NAMALWA (cell line): ENCODE measurements at places on chromosomes 6 and 20.

DNA sequence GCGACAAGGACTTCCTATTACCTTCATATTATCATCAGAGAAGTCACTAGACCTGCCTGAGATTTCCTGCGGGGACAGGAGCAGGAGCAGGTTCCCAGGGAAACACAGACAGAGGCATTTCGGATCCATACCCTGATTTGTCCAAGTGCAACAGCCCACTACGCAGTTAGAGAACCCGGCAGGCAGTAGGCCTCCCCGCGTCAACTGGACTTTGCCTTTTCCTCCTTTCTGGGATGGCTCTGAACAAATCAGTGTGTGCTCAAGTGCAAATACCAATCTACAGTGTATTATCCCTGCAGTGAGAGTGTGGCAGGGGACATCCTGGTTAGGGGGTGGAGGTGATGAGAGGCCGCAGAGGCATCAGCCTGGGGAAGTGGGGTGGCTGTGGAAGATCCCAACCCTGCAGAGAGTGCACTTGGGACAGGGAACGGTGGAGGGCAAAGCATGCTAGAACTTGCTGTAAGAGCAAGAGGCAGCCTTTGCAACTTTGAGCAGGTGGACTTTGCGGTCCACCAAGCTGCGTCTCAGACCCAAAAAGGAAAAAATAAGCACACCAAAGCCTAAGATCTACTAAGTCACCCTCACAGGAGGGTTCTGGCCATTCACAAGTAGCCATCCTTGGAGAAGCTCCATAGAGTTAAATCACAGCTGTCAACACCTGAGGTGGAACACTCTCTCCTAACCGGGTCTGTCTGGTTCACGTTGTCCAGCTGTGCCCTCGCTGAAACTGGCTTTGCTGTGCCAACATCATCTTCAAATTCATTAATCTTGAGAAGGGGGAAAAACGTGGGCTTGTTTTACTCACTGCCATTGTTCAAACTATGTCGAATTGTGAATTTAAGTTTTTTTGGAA is 159.1 kb downstream of the ZDHHC14 start:
- DNase-seq = no peak

- no peak for DNase-seq
These were observed 228.2 kb upstream of the SUPT3H start for GRCh38 chr6:45605971-45606370.

- DNase-seq = no peak
These were observed 166.0 kb upstream of the SCGN start for GRCh38 chr6:25485821-25486534.

DNA sequence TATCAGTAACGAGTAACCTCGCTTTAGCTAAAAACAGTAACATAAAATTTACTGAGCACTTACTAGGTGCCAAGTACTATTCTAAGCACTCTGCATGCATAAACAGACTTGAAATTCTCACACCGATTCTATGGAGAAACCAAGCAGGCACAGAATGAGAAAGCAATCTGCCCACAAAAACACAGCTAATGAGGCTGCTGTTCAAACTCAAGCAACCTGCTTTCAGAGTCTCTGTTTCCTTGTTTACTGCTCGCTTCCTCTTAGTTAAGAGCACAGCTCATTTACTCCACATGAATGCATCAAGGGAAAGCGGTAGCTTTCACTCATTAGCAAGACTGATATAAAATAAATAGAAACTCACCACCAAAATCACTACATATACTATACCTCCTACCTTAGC is 37.4 kb downstream of the PRKN start:
- DNase-seq = no peak

- no peak for DNase-seq
These were observed 276.2 kb downstream of the PHACTR1 start for GRCh38 chr6:12992770-12993169.

DNA sequence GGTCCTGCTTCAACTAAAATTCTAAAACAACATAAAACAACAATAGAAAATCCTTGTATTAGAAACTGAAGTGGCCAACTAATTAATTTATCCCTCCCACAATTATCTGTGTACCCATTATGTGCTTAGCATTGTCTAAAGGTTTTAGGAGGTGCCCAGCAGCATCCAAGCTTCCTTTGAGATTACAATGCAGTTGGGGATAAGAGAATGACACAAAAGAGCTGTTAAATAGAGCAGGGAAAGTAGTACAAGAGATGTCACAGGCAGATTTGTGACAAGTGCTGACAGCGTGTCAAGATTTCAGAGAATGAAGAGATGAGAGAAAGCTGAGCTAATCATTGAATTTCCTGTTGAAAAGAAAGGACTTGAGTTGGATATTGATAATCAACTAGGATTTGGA is 204.8 kb downstream of the OTOR start:
- DNase-seq = no peak

GRCh38 chr6:168641446-168641845 is 200.5 kb downstream of the SMOC2 start:
- no peak for DNase-seq

GRCh38 chr6:7763881-7764280 is 38.0 kb downstream of the BMP6 start:
- no peak for DNase-seq

DNA sequence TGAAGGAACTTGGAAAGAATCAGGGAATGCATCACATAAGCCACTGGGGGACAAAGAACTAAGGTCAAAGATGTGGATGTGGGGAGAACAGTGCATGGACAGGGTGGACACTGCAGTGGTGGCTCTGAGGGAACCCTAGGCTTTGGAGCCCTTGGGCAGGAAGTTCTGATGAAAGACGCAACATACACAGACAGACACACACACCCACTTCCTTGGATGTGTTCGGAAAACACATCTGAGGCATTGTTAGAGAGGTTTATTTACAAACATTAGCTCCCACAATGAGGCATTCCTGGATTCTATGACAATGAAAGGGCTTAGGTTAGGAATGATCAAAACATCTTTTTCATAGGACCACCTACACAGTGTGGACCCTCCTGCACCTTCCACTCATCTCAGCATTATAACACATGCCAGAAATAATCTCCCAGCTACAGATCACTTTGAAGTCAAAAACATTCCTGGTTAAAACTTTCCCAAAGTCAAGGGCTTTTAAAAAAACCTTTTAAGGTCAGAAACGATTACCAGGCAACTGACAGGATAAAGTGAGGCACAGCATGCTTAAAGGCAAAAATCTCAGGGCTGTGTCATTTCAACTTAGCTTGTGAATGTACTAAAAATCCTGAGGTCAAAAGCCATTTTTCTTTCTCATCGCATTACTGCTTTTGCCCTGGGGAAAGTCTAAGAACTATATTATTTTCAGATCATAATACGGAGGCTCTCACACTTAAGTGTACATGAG is 6.4 kb upstream of the METTL24 start:
- DNase-seq = no peak

DNA sequence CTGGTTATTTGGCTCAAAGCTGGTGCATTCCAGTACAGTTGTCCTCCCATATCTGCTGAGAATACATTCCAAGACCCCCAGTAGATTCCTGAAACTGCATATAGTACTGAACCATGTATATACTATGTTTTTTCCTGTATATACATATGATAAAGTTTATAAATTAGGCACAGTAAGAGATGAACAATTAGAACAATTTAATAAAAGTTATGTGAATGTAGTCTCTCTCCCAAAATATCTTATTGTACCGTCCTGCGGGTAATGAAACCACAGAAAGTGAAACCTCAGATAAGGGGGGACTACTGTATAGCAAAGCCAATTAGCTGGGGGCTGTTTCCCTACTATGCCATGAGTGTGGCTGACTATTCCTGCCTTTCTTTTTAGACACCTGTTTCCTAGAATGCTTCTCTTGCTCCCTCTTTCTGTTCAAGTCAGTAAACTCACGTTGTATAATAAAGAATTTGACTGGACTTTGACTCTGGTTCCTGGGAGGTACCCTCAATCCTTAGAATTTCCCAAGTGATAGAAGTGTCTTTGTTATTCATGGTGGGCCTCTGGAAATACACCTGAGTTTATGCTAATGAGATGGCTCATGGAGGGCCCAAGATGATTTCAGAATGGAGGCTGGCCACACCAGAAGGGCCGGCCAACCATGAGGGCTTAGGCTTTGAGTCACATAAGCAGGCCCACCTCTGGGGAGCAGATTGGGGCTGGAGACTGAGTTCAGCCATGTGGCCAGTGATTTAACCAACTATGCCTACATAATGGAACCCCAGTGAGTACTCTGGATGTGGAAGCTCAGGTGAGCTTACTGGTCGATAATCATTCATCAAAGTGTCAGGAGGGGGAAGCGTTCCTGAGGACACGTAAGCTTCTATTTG is 689 bp upstream of the BLOC1S5 start:
- no peak for DNase-seq

DNA sequence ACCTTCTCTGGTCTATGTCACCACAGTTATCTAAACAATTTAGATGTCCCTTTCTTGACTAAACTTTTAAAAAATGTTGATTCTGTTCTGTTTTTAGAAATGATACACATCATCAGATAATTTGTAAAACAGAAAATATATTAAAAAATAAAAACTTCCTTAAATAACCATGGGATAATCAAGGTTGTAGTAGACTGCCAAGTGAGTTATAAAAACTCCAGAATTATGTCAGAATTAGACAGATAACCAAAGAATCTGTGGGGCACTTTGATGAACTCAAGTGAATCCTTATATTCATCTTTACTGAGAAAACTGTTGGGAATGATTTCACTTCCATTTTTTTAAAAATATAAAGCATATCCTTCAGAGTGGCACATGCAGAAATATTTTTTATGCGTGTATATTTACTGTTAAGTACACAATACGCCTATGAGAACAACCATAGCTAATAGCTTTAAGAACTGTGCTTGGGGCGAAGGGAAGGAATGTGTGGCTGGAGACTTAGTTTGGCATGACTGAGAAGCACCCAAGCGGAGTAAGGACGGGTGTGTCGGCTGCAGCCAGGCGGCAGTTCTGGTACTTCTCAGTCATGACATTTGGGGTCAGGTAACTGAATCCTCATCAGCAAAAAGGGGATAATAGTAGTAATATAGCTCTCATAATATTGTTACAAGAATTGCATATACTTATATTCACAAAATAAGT is 604.7 kb upstream of the CITED2 start:
- no peak for DNase-seq

DNA sequence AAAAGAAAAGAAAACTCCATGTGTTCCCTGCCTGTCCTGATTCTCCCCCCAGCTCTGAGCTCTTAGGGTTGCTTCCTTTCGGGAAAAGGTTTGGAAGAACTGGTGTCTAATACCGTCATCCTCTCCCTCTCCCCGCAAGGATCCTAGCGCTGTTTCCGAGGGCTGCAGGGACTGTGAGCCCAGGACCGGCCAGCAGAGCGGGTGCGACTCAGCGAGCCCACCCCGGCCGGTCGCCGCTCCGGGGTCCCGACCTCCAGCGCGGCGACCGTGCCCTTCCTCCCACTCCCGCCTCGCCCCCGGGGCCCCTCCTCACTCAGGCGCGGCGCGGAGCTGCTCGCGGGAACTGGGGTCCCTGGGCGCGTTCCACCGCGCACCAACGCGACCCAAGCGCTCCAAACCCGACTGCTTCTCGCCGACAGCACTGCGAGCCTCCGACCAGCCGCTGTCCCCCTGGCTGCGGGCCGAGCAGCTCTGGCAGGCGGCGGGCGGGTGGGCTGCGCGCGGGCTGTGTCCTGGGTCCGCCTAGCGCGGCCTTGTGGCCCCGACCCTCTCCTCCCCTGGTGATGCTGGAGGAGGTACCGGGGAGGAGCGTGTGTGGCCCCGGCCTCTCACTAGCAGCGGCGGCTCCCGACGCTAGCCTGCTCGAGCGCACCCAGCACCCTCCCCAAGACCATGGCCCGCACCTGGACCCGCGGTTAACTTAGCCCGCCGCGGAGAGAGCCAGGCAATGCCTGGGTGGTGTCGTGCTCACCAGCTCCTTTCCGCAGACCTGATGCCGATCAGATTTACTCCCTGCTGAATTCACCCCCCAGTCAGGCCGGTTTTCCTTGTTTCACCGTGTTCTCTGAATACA is at the start of gene PLA2G7:
PLA2G7 (minus strand) TSS at position 509 of the 853 bp plus-strand sequence. CDS start 12,484 bp downstream, outside the sequence.
- DNase-seq = no peak

GRCh38 chr20:47791084-47791599 is 5.9 kb upstream of the SULF2 start:
- DNase-seq = no peak
